ENCODE measurements at places on chromosomes 12 and 14.

DNA sequence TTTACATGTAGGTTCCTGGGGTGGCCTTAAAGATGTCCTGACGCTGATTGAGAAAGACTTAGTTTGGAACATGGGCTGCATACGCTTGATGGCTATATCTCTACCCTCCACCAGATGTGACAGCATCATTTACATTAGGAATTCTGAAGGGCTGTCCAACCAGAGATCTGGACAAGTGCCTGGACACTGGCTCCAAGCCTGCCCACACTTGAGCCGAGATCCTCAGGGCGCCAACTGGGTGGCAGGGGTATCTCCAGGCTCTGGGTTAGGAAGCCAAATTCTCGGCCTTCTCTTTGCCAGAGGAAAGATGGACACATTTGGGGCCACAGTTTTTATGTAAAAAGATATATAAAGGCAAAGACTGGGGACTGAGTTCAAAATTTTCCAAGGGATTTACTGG lies 246.3 kb downstream of the NTF3 start:
- no peaks in the 10 kb centered on the region for H3K4me1 ChIP-seq
- no peaks in the 10 kb centered on the region for H3K36me3 ChIP-seq
- DNase-seq, result no peak
- peaks cover 17% of the 10 kb centered on the region for H3K27me3 ChIP-seq
- no peak overlapping the region for H3K4me3 ChIP-seq

DNA sequence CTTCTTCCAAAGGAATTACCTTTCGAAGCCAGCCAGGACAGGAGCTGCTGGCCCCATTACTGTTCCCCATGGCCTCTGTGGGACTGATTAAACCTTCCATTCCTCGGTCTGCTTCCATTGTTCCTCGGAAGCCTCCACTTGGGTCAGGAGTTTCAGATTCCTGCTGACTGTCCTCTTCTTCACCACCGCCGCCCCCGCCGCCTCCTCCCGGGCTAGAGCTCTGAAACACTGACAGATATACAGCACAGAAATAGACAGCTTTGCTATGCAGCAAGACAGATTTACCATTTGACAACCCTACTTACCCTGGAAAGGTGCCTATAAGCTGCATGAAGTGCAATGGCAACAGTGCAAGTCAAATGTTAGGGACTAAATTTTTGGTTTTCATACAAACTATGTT lies 21.8 kb downstream of the ZC2HC1C start:
- no peak overlapping the region for H3K4me3 ChIP-seq
- no peak overlapping the region for H3K27ac ChIP-seq
- no peak for DNase-seq
- H3K4me1 ChIP-seq, result no peaks in the 10 kb centered on the region

- no peak overlapping the region for H3K27ac ChIP-seq
- peaks cover 16% of the 10 kb centered on the region for H3K4me1 ChIP-seq
- no peaks in the 10 kb centered on the region for H3K27me3 ChIP-seq
- H3K36me3 ChIP-seq, result no peaks in the 10 kb centered on the region
- H3K4me3 ChIP-seq, result no peak overlapping the region
Measured at GRCh38 chr14:89486505-89486904, 69.5 kb upstream of the FOXN3 start.

DNA sequence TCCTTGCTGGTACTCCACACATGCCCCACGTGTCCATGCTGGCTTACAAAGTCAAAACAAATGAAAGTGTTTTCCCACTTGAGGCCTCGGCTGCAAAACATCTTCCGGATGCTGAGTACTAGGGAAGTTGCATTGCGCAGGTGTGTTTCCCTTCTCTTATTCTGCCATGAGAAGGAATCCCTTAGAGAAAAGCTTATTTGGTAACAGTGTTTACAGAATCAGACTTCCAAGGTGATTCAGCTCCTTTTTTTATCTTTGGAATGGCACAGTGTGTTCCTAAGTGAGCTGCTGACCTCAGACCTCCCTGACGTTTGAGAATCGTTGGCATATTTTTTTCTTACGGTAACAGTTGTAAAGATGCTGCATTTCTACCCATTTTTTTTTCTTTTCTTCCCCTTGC lies 211.3 kb downstream of the ESR2 start:
- no peak overlapping the region for H3K4me3 ChIP-seq
- H3K4me1 ChIP-seq, result no peaks in the 10 kb centered on the region
- DNase-seq, result no peak
- no peak overlapping the region for H3K27ac ChIP-seq
- peaks cover 65% of the 10 kb centered on the region for H3K36me3 ChIP-seq
- H3K27me3 ChIP-seq, result no peaks in the 10 kb centered on the region

DNA sequence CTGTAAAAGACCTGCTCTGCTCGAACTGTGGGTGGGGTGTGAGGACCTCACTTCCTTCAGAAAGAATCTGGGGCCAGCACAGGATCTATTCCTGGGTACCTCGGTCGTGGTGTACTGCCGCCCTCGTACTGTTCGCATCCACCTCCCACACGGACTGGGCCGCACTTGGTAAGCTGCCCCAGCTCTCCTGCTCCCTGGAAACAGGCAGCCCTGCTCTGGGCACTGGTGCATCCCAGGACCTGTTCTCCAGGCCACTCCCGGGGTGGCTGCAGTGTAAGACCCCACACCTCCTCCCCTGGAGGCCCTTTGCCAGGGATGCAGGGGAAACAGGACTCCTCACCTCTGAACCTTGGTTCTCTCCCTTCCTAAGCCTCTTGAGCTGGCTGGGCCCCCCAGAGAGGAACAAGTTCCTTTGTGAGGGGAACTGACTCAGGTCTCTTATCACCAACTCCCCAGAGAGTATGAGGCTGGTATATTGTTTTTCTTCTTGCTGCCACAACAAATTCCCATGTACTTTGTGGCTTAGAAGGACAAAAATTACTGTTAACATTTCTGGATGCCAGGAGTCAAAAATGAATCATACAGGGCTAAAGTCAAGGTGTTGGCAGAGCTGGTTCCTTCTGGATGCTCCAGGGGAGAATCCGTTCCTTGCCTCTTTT lies 276.5 kb downstream of the NUAK1 start:
- DNase-seq, result no peak
- H3K36me3 ChIP-seq, result no peaks in the 10 kb centered on the region
- no peak overlapping the region for H3K4me3 ChIP-seq
- no peaks in the 10 kb centered on the region for H3K4me1 ChIP-seq

DNA sequence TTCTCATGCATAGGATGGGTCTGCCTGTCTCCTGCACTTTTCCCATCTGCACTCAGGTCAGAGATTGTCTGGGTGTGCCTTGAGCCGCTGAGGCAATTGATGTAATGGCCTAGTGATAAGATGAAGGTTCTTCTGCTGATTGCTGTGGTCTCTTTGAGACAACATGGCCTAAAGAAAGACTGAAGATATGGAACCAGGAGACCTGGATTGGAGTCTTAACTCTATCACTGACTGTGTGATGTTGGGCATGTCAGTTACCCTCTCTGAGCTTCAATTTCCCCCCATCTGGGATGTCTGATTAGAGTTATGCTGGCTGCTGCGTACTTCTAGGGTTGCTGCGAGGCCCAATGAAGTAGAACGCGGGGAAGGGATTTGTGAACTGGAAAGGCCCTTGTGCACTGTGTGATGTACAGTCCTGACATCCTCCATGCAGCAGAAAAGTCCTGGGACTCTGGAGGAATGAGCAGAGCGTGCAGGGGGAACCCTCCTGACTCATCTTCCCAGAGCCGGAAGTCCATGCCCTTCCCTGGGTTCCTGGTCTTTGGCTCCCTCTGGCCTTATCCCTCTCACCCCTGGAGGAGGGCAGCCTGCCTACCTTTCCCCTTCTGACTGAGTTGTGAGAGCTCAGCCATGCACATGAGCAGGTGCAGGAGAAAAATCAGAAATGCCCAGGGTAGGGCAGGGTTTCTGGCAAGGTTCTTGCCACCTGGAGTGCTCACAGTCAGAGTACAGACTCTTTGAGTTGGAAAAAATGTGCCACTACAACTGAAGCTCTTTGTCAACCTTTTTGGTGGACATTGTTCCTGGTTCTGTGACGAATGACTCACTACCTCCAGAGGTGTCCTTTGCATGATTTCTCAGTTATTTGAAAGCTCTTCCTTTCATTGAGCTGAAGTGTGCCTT lies 21.1 kb downstream of the PLEKHD1 start:
- H3K36me3 ChIP-seq, result no peaks in the 10 kb centered on the region
- H3K4me1 ChIP-seq, result peaks cover 3% of the 10 kb centered on the region
- no peak for DNase-seq
- H3K27ac ChIP-seq, result no peak overlapping the region
- H3K27me3 ChIP-seq, result no peaks in the 10 kb centered on the region

DNA sequence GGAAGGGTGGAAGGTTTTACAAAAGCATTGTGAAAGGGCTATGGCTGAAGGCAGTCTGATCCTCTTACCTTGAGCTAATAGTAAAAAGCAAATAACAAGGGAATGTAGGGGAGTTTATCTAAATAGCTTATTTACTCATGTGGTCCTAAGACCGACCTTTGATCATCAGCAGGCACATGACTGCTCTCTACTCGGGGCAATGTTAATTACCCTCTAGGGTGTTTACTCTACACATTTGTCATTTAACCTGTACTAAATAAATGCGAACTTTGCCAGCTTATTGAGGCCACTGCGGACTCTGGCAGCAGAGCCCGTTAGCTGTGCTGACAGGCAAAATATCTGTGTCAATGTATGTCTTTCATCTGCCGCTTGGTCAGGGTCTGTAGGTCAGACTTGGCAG lies 768.3 kb upstream of the ATXN7L3B start:
- no peak overlapping the region for H3K27ac ChIP-seq
- no peaks in the 10 kb centered on the region for H3K4me1 ChIP-seq
- DNase-seq, result no peak
- H3K27me3 ChIP-seq, result no peaks in the 10 kb centered on the region
- no peaks in the 10 kb centered on the region for H3K36me3 ChIP-seq

- H3K27me3 ChIP-seq, result no peaks in the 10 kb centered on the region
- no peak overlapping the region for H3K4me3 ChIP-seq
- DNase-seq, result no peak
- no peaks in the 10 kb centered on the region for H3K36me3 ChIP-seq
Measured at GRCh38 chr12:3704512-3705353, 48.2 kb downstream of the CRACR2A start.
